CD4-positive, alpha-beta T cell treated with Interleukin-4 for 4 hours (primary cell): ENCODE measurements at places on chromosomes 1 and 21.

DNA sequence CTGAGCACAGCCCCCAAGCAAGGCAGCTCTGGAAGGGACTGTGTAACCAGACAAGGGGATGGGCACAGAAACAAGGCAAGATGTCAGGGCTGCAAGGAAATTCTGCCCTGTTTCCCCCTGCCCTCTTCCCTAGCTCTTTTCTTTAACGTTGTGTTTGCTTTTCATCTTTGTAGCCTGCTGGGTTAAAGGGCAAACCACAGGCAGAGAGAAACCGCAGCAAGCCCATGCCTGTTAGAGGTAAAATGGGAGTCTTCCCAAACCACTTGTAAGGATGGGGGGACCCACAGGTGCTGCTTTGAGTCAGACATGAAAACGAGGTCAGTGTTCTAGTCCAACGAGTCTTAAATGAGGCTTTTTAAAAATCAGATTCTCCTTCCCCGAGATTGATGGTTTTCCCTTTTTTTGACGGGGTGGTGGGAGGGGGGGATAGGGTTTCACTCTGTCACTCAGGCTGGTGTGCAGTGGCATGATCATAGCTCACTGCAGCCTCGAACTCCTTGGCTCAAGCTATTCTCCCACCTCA is 13.3 kb downstream of the TGFBR3 start:
- peak; percentile 33 for DNase-seq

DNA sequence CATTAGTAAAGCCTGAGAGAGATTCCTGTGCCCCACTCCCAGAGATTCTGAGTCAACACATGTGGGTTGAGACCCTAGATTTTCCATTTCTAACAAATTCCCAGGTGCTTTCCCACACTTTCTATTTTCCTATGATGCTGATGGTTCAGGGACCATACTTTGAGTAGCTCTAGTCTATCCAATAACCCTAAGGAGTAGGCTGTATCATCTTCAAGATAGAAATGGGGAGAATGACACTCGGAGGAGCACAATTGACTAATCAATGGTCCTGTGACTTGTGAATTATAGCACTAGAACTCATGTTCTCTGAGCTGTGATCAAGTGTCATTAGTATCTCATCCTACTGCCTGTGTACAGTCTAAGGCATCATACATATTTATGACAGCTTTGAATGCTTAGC is 232.9 kb upstream of the B3GALT2 start:
- DNase-seq: no peak

DNA sequence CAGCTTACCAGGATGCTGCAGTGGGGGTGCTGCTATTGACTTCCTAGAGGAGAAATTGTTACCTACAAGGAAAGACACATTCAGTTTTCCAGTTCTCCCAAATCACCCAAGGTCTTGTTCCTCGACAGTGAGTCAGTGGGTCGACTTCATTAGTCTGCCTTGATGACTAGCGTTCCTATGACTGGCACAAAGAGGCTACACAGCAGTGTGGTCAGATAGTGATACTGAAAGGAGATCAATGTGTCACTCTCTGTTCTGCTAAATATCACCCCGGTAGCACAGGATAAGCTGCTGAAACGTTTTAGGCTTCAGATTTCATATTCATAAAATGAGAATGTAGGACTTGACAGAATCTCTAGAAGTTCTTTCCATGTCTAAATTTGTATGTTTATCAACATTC is 357.4 kb downstream of the LMX1A start:
- no peak for DNase-seq

DNA sequence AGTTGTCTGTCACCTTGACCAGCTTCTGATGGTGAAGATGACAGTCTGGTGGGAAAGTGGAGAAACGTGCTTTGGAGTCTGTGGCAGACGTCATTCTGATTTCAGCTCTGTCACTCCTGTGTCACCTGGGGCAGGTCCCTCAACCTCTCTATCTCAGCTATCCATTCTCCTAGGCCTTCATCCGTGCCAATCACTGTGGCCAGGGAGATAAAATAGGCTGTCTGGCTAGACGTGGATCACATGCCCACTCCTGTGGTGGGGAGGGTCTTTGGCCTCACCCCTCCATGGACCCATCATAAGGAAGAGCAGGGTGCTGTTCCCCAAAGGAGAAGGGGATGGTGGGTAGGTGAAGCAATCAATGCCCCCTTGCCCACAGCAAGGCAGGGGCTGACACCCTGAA is 140.3 kb downstream of the ACTL8 start:
- DNase-seq: no peak

DNA sequence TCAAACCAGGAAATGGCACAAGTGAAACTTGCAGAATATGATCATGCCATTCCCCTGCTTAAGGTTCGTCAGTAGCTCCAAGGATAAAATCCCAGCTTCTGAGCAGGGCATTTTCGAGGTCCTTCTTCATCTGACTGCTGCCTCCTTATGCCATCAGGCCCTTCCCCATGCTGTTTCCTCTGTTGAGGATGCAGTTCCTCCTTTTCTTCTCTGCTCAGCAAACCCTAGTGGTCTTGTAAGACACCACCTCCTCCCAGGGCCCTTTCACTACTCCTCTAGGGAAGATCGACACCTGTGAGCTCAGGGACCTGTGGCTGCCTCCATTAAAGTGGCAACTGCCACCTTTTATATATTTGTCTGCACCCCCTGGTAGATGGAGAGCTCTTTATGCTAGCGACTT is 62.1 kb upstream of the JUN start:
- no peak for DNase-seq

DNA sequence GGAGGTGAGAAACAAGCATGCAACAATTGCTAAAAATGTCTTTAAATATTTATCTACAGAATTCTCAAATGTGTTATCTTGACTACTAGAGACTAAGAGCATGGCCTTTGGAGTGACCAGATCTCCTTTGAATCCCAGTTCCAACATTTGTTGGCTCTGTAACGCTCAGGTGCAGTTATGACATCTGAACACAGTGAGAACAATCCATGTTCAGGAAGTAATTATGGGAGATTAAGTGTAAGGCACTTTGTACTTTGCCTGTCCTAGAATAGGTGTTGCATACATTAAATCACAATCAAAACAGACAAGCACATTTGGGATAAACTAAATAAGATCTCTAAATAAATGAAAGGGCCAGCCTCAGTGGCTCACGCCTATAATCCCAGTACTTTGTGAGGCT is 454.5 kb downstream of the SMYD3 start:
- DNase-seq: no peak

DNA sequence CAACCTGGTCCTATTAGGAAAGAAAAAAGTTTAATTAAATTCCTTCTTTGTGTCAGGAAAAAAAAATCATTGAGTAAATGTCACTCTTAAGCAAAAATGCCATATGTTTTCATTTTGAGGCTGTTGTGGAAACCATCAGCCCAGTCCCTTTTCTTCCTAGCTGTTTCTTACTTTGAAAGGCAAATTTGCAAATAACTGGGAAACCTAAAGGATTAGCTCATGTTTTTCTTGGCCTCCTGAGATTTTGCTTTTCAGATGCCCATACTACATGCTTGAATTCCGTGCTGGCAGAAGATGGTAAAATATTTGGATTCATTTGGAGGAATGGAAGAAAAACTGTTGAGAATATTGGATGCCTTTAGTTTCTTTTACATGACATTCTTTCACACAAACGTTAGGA is 182.1 kb upstream of the ADAMTS5 start:
- no peak for DNase-seq

DNA sequence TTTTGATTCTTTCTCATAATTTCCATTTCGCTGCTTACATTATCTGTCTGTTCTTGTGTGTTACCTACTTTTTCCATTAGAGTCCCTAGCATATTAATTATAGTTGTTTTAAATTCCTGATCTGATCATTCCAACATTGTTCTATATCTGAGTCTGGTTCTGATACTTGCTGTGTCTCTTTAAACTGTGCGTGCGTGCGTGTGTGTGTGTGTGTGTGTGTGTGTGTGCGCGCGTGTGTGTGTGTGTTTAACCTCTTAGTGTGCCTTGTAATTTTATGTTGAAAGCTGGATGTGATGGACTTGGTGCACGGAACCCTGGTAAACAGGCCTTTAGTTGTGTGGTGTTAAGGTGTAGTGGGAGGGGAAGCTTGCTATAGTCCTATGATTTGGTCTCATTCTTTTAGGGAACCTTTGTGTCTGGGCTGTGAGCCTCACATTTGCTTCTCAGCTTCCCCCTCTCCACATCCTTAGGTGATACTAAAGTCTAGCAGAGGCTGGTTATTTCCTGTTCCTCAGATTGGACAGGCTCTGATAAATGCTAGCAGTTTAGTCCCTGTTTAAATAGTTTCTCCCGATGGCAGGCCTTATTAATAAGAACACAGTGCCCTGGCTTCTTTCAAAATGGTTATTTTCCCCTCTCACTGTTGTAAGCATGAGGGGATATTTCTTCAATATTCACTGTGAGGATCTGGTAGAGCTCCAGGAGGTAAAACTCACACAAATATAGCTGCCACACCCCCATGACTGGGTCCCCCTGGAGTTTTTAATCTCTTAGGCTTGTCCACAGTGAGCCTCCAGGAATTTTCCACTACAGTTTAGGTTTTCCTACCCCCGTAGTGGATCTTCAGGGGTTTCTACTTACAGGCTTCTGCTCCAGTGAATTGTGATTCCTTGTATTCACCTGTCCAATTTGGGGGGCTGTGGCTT is 118.3 kb downstream of the GALNT2 start:
- DNase-seq: no peak

DNA sequence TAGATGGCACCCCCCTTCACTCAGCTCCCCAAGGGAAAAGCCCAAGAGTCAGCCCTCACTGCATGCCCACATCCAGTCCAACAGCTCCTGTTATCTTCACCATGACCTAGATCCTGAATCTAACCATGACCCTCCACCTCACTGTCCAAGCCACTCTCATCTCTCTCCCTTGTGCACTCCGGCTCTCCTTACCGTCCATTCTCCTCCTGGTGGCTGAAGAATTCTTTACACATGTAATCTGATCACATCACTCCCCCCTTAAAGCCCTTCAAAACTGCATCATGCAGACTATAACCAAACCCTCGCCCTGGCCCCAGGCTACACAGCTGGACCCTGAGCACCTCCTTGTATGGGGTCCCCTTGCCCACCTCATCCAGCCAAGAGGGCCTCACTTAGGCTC is 14.0 kb upstream of the PAQR7 start:
- no peak for DNase-seq

DNA sequence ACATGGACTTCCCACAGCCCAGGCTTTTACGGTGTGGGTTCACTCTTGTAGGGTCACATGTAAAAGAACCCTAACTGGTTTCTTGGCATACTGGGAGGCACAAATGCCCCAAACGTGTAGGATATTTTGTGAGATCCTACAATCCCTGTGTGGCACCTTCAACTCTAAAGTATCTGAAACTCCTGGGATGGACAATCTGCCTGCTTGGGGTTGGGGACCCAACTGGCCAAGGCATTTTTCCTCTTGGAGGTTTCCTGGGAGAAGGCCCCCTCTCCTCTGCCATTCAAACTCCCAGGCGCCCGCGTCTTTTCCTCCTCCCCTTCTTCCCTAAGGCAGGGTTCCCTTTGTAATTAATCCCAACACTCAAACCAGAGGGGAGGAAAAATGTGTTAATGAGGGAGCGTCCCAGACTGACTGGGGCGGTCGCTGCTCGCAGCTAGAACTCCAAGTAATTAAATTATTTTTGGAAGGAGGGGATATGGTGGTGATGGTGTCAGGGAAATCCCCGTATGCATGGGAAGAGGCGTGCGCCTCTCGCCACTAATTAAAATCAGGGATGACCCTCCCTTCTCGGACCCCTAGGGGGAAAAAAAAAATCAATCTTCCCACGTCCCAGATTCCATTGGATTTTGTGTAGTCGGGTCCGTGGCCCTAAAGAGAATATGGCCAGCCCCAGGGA is 681 bp upstream of the VANGL2 start:
- no peak for DNase-seq

DNA sequence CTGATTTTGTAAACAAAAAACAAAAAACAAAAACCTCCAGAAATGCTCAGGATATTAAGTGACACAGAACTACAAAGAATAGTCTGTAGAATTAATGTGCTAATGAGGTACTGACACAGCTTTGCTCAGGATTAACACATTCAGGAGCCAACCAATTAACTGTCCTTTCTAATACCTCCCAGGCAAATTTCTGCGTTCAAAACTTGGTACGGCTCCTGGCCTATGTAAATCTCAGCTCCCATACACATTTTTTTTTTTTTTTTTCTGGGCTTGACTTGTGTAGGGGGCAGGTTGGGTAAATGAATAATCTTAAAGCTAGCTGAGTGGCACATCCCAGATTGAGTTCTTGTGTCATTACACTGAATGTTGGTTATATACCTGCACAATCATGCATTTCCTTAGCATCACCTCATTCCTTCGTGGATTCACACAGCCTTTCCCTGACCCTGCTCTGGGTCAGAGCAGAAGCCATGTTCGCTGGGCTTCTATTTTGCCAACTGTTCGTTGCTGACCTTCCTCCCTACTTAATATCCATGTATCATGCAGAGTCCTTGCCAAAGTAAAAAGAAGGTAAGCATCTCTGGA is 12.6 kb upstream of the IER5 start:
- no peak for DNase-seq
